Stimulated activated CD4-positive, alpha-beta T cell treated with anti-CD3 and anti-CD28 coated beads, TNF-alpha, amount 100 ng/mL, for 1 hour (primary cell): ENCODE measurements at places on chromosomes 7 and 10.

DNA sequence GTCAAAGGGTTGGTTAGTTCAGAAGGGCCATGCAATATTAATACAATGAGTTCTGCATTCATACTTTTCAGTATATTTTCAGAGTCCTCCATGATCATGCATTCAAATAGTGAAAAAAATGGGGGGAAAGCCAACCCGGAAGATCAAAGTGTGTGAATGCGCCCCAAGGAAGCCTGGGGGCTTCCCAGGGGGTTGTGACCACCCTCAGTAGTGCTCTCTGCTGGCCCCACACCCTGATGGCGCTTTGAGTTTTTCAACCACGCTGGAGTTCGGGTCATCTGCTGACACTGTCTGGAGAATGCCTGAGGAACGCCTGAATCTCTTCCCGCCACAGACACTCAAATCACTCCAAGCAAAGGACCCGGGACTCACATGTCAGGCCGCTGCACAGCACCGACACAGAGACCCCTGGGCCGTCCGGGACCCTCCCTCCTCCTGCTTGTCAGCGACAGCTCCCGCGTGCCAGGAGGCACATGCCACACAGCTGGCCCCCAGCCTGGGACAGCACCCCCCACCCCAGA lies 1.0 kb downstream of the TNS3 start:
- DNase-seq, result no peak

GRCh38 chr7:135299235-135299634 lies 65.6 kb downstream of the STRA8 start:
- no peak for DNase-seq

GRCh38 chr10:129978322-129978721 lies 14.2 kb upstream of the EBF3 start:
- DNase-seq, result no peak

- DNase-seq, result no peak
Measured at GRCh38 chr7:41472427-41473125, 230.3 kb downstream of the INHBA start.

GRCh38 chr10:58237014-58237834 lies 30.5 kb downstream of the IPMK start:
- no peak for DNase-seq

DNA sequence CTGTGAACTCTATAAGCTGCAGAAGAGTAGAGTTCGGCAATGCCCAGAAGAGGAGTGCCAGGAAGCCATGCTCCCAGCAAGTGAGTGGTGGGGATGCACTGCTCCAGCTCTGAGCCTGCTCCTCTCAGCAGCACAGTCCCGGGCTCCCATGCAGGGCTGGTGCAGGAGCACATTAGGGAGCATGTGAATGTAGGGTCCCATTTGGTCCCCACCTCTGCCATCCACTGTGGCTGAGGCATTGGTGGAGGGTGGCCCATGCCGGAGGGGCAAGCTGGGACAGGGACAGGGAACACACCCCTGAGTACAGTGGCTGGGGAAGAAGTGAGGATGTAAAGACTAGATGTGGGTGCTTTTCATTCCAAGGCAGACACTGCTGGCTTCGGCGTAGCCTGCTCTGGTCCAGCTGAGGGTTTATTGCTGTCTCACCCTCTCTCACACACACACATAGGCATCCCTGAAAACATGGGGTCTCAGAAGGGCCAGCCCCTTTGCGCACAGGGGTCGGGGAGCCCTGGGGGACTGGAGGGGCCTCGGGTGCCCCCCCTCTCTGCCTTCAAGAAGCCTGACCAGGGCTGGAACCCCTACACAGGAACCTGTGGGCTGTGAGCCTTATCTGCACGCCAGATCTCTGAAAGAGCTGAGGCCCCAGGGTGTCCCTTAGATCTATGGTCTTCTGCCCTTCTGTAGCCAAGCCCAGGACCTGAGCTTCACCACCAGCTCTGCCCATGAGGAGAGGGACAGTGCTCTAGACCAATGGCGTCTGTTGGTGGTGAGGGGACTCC lies 341.0 kb downstream of the TCERG1L start:
- DNase-seq, result no peak

DNA sequence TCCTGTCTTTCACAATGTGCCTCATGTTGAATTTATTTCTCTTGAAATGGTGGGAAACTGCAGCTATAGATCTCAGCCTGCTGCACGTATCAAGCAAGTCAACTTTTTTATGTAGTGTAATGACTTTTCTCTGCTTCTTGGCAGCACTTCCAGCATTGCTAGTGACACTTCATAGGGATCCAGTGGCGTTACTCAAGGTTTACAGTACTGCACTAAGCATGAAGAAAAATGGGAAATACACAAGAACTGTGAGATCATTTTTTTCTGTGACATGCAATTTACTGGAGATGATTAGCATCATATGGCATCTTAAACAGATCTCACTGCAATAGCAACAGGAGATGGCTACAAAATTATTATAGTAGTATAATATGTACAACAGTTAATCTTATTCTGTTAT lies 90.9 kb downstream of the POLR1F start:
- DNase-seq, result no peak

GRCh38 chr7:84152995-84153394 lies 41.6 kb downstream of the SEMA3A start:
- no peak for DNase-seq

GRCh38 chr10:128040681-128041080 lies 85.5 kb downstream of the MKI67 start:
- no peak for DNase-seq

- no peak for DNase-seq
Measured at GRCh38 chr7:150428671-150429451, 21.6 kb upstream of the GIMAP8 start.

DNA sequence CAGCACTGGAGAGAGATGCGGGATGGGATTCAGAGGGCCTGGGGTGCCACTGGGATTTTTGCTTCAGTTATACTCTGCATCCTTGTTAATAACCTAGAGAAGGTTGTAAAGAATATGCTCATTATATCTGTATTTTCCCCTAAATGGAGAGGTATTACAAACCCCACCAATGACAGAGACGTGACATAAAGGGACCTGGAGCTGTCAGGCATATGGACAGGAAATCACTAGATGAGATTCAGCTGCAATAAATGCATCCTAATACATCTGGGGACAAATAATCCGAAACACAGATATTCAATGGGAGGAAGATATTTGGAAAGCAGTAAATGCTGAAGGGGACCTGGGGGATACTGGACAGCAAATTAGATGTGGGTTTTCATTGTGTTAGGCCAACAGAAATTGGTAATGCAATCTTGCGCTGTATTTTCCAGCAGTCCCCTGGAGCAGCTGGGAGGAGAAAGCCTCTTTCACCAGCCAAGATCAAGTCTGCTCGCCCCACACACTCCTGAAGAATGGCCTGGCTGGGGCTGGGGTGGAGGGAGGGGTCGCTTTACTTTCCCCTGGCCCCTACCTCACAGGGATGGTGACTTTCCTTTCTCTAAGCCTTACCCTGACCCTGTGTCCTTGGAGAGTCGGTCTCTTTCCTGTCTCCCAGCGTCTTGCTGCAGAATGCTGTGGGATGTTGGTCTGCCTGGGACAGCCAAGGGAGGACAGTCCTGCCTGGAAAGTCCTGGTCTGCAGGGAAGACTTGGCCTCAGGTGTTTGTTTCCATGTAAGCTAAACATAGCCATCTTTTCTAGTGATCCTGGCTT lies 653.8 kb downstream of the LRMDA start:
- no peak for DNase-seq

DNA sequence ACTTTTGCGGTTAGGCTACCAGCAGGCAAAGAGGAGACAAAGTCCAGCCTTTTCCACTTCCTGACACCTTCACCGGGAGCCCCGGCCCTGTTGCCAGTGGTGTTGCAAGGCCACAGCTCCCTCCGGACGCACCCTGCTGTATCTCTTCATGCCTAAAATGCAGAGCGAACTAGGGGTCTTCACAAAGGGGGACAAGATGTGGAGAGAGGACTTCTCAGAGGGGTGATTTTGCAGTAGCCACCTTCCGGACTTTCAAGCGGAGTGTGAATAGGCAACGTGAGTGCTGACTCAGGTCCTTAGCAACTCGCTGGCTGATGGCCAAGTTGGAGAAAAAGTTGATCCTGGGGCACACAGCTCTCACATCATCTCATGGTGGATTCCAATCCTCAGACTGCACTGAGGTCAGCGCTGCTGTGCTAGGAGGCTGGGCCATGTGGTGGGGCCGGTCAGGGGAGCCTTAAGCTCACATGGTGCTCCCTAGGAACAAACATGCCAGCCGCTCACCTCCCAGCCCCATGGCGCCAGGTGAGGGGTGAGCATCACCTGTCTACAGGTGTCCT lies 166.3 kb downstream of the LCOR start:
- no peak for DNase-seq

- no peak for DNase-seq
Measured at GRCh38 chr7:50660830-50661175, 95.6 kb upstream of the DDC start.

DNA sequence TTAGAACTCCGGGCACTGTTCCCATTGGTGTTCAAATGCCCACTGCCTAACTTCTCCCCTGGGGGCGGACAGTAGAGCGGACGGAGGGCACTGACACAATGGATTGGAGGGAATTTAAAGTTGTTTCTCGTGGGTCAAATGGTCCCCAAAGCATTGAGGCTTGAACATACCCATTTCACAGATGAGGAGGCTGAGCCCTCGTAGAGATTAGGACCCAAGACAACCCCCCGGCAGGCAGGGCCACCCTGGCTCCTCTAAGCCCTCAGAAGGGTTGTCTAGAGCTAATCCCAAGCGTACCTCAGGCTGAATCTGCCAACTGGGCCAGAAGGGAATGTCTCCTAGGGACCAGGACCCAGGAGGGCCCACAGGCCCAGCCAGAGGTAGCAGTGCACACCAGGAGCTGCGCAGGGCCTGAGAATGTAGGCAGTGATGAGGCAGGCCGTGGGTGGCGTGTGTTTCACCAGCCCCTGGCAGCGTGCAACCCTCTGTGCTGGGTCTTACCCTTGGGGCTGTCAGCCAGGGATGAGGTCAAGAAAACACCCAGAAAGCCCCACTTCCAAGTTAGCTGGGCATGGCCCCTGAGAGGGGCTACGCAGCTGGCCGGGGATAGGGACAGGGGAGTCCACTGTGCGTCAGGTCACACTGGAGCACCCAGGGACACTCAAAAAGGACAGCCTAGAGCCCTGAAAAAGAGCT lies 5.8 kb downstream of the AIFM2 start:
- DNase-seq, result no peak

DNA sequence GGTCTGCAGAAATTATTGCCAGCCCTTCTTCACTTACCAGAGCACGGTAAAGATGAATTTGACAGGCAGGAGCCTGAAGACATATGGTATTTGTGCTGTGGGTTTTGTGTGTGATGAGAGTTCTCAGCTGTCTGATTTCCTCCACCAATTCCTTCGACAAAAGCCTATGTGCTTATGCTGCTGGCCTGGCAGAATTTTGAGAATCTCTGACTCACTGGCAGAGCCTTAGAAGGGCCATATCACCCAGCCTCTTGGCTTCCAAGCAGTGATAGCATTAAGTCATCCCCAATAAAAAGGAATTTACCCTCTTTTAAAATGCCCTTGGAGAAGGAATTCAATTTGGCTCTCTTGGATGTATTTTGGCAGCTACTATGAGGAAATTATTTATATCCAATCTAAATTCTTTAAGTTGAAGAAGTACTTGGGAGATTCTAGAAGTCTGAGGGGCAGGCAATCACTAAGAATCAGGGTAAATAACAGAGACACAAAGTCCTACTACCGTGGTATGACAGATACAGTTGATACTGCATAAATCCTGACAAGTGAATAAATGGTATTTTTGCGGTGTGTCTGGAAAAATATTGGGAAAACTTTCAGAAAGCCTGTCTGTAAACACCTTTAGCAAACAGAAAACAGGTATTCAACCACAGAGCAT lies 68.6 kb upstream of the EFCAB10 start:
- no peak for DNase-seq

GRCh38 chr7:131781-132482 lies 60.4 kb upstream of the FAM20C start:
- no peak for DNase-seq

DNA sequence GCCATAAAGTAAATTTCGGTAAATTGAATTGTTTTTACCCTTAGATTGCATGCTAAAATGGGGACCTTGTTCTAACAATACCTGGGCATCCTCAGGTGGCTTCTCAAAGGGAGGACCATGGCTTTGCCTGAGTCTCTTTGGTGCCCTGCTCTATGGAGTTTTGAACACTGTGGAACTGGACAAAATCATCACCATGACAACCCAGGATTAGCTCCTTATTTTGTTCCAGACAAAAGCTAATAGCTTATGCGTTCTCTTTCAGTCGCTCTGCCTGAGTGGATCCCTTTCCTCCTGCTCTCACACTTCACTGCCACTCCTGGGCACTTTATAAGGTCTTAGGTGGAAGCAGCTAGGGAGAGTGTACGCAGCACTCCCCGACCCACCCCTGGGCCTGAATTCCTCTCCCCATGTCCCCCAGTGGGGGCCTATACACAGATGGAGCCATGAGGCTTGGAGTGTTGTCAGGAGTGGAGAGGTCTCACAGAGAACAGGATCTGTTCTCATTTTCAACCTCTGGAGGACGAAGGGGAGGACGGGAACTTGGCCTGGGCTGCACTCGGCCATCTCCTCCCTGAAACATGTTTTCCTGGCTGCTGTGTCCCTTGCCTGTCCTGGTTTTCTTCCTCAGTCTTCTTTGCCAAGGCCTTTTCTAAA lies 19.0 kb downstream of the ADCYAP1R1 start:
- DNase-seq, result no peak

DNA sequence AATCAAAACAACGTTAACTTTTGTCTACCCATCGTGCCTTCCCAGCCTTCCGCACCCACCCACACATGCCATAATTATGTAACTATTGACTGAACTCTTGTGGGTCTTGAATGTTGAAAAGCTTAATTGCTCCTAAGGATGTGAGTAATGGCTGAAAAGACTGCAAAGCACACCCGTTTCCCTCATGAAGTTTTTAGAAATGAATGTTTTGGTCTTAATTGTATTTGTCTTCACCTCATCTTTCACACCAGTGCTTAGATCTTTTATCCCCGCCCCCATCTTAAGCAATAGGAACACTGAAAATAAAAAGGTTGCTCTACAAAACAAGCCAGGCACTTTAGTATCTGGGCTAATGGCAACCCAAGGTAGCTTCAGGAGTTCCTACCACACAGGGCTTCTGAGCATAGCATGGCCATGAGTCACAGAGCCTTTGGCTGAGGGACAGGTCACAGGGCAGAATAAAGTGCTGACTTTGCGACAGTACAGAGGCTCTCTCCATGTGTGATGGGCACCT lies 690.5 kb downstream of the PARD3 start:
- DNase-seq, result no peak

GRCh38 chr7:53358269-53358668 lies 322.8 kb downstream of the POM121L12 start:
- no peak for DNase-seq

- no peak for DNase-seq
Measured at GRCh38 chr7:137970253-137970975, 31.5 kb downstream of the CREB3L2 start.

- DNase-seq, result no peak
Measured at GRCh38 chr7:103685646-103686045, 239.6 kb upstream of the SLC26A5 start.
